Smooth muscle cell of the coronary artery (primary cell): ENCODE measurements at places on chromosomes 16 and 17. TPM values are rescaled to one million over a fixed set of nuclear protein-coding genes. Genes with fewer than 3 reads are reported as not detected.

Gene NLRC5
- total RNA-seq, result 5.3 and 18.0 TPM in 2 replicates

Gene KRT28
- not detected in 2 replicates for total RNA-seq

Gene ACSM2A
- total RNA-seq, result not detected in 2 replicates

Gene CCT6B
- 0.23 and 1.1 TPM in 2 replicates for total RNA-seq

Gene COX10
- total RNA-seq, result 3.0 and 9.0 TPM in 2 replicates

Gene CA7
- not detected in 2 replicates for total RNA-seq

Gene CLEC19A
- total RNA-seq, result not detected in 2 replicates

Gene KCNJ18
- total RNA-seq, result not detected in 2 replicates

Gene SPNS3
- total RNA-seq, result not detected in 2 replicates

Gene CES5A
- not detected in 2 replicates for total RNA-seq

Gene C17orf50
- not detected in 2 replicates for total RNA-seq

Gene NEUROD2
- total RNA-seq, result not detected in 2 replicates
